ENCODE measurements at places on chromosomes 4 and X.

GRCh38 chr4:180571516-180572055 lies 1671.6 kb upstream of the TENM3 start:
- no peak for DNase-seq

DNA sequence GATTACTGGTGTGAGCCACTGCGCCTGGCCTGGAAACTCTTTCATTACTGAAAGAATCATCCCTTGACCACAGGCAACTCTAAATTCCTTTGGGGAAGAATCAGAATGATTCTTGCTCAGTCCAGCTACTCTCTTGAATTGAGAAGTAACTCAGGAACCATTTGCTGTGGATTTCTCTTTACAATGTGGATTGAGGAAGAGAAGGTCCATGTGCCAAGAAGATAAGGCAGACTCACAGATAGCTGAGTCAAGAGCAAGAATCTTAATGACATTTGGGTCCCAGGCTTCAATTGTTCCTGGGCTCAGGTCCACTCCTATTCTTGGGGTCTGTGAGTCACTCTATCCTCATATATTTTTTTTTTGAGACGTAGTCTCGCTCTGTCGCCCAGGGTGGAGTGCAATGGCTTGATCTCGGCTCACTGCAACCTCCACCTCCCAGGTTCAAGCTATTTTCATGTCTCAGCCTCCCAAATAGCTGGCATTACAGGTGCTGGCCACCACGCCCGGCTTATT lies 6.2 kb upstream of the MGARP start:
- DNase-seq = no peak

GRCh38 chrX:97594646-97595224 lies 711.0 kb downstream of the RPA4 start:
- no peak for DNase-seq

DNA sequence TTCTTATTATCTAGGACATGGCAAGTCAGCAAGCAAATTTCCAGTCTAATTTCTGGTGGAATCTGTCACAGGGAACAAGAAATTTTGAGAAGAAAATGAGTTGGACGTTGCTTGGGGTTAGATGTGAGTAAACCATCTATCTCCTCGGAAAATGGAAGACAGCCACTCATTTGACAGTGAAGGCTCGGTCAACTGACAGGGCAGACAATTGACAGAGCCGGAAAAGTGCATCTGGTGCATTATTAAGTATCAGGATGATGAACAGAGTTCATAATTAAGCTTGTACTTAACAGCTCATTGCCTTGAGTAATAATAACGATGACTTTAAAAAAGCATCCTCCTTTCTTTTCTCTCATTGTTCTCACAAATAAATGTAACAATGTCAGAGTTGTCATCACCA lies 168.4 kb downstream of the MAD2L1 start:
- DNase-seq = no peak

- DNase-seq = no peak
These were observed 88.4 kb downstream of the LRP2BP start for GRCh38 chr4:185307136-185307950.

- DNase-seq = peak; percentile 67
These were observed 14.7 kb downstream of the SORCS2 start for GRCh38 chr4:7206911-7207567.

DNA sequence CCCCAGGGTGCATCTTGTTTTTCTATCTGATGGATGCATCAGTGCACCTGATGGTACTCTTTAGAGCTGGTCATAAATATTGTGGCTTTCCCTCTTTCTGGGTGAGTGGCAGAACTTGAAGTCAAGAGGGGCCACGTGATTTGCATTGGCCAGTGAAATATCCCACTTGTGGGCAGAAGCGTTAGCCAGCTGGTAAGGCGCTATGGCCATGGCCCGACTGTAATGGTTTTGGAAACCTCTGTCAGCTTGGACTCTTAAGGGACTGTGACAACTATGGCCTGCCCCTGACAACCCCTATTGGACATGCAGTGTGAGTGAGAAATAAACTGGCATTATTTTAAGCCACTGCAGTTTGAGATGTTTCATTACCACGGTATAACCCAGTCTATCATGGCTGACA lies 72.8 kb downstream of the SEL1L3 start:
- no peak for DNase-seq

- no peak for DNase-seq
These were observed 6.8 kb downstream of the MAEA start for GRCh38 chr4:1296324-1297022.

- DNase-seq = no peak
These were observed 15.6 kb downstream of the TET2 start for GRCh38 chr4:105162123-105162796.

DNA sequence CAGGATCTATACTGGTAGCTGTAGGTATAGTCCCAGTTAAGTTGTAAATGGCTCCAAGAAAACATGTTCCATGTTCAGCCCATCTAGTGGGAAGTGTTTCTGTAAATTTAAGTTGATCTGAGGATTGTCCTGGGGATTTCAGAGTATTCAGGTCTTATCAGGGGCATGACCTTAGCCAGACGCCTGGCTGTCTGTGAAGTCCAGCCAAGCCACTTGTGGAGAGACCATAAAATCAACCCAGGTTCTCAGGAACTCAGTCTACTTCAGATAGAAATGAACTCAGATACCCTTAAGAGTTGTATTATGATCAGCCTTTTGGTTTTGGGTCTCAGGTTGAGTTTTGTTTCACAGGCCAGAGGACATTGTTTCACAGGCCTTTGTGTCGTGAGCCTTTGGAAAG lies 95.9 kb downstream of the EGF start:
- no peak for DNase-seq

- DNase-seq = no peak
These were observed 116.4 kb downstream of the PPP3CA start for GRCh38 chr4:101230801-101231426.

DNA sequence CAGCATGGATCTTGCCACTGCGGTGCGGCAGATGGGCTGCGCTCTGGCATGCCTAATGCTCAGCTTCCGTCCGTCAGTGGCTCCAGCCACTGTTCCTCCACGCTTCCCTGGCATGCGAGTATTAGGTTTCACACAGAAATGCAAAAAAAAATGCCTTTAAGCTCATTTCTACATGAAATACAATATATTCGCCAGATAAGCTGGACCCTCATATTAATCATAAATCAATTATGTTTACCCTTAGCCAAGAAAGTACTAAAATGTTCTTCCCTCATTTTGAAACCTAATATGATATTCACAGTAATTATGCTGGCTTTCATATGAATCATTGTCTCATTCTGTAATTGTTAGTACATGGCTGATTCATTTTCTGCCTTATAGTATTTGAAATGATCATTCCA lies 115.5 kb upstream of the FAM241A start:
- no peak for DNase-seq

DNA sequence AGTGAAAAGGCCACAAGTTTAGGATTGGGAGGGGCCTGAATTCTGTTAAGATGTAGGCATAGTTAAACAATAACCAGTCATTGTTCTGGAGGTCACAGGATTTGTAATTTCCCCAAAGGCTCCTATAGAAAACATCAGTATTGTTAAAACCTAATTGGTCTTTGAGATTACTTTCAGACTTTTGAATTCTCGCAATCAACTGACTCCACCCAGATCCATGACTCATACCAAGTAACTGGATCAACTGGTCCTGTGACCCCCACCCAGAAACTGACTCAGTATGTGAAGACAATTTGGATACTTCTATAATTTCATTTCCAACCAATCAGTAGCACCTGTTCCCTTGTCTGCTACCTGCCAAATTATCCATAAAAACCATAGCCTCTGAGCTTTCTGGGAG lies 28.4 kb downstream of the MAGEB16 start:
- no peak for DNase-seq

DNA sequence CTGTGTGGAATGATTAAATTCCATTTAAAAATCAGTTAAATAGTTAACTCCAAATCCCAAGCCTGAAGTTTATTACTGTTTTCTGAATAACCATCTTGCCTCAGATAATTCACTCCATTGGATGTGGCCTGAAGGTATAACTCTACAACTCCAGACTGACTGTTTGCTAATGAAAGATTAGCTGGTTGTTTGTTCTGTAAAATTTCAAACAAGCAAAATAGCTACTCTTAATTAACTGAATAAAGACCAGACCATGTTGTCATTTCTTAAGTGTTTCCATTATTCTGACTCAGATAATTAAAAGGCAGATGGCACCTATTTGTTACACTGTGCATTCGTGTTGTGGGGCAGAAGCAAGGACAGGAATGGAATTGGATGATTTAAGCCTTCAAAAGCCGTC lies 78.5 kb upstream of the DDIT4L start:
- no peak for DNase-seq

DNA sequence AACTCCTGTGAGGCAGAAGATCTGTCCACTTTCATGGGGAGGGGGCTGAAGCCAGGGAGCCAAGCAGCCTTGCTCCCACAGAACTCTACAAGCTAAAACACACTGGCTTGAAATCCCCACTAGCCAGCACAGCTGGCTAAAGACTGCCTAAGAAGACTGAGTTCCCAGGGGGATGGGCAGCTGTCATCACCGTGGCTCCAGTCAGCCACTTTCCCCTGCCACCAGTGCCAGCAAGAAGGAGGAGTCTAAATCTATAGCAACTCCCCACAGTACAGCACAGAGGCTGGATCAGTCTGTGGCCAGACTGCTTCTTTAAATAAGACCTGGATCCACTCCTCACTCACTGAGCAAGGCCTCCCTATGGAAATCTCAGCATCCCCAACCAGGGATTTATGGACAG lies 308.6 kb downstream of the FAM47B start:
- no peak for DNase-seq

DNA sequence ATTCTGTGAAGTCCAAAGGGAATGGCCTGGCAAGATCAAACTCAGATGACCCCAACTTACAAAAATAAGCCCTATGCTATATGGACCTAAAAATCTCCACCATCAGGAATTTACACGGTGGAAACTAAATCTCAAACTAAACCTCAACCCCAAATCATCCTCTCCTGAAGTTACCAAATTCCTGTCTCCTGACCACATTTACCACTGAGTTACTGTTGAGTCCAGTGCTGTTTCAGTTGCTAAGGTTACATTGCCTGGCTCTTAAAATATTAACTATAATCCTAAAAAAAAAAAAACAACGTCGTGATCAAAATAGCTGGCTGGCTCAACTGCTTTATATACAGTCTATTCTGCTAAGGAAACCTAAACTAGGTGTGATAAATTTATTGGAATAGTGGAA lies 315.2 kb upstream of the SLIT2 start:
- no peak for DNase-seq

DNA sequence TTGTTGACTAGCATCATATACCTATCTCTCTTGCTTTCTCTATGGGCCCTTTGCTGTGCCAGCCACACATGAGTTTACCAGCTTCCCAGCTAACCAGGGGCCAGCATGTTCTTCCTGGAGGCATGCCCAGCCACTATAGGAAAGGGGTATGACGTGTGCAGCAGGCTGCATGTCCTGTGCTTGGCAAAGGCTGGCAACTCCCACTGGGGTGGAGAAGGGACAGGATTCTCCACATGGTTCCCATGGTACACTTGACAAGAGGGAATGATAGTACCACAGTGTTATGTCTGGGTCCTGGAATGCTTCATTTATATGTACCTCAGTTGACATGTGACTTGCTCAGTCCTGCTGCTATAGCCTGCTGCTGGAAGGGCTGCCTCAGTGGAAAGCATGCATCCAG lies 78.8 kb downstream of the TMEM164 start:
- no peak for DNase-seq

- no peak for DNase-seq
These were observed 146.3 kb upstream of the ATP6AP2 start for GRCh38 chrX:40434443-40434842.

GRCh38 chr4:127251423-127251822 lies 381.3 kb upstream of the INTU start:
- DNase-seq = no peak

GRCh38 chr4:40905414-40905813 lies 155.7 kb downstream of the NSUN7 start:
- DNase-seq = no peak

DNA sequence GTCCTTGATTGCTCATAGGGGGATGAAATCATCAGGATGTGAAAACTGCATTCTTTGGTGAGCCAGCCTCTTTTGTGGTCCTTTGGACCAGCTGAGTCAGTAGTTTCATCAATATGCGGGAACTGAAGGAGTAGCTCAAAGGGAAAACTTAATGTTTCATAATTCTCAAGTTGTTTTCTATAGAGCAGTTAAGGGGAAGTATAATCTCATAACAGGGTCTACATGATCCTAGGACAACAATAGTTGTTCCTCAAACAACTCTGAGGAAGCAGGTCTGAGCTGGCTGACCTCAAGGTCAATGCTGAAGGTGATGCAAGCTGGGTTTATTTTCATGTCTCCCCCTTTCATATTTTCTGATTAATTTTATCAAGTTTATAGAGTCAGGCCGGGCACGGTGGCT lies 36.1 kb upstream of the IRF2 start:
- no peak for DNase-seq

GRCh38 chr4:95638920-95639501 lies 90.2 kb upstream of the UNC5C start:
- DNase-seq = no peak

DNA sequence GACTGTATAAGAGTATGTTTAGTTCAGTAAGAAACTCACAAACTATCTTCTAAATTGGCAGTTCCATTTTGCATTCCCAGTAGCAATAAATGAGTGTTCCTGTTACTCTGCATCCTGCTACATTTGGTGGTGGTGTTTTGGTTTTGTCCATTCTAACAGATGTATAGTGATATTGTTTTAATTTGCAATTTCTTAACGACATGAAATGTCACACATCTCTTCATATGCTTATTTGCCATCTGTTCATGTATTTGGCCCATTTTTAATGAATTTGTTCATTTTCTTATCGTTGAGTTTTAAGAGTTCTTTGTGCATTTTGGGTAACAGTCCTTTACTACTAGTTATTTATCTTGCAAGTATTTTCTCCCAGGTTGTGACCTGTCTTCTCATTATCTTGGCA lies 232.2 kb downstream of the TMA16 start:
- DNase-seq = no peak

DNA sequence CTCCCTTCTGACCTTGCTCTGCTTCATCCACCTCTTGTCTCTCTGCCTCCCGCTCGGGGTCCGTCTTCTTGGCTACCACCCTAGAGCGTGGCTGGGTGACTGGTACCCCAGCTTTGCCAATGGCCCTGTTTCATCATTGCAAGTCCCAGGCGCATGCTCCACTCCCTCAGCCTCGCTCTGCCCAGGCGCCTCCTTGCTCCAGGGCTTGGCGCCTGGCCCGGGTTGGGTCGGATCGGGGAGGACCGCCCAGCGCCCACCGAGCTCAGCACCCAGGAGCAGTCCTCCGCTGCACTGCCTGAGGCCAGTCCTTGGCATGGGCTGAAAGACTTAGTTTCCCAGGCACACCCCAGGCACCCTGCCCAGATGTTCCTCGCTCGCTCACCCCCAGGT lies 577 bp downstream of the BGN start:
- DNase-seq = no peak
